ENCODE measurements at places on chromosomes 7 and 10.
A peak's percentile ranks its signal among the peaks of the same experiment; 100 is the strongest.

- DNase-seq, result no peak
Measured at GRCh38 chr7:13800694-13801448, 188.6 kb downstream of the ETV1 start.

DNA sequence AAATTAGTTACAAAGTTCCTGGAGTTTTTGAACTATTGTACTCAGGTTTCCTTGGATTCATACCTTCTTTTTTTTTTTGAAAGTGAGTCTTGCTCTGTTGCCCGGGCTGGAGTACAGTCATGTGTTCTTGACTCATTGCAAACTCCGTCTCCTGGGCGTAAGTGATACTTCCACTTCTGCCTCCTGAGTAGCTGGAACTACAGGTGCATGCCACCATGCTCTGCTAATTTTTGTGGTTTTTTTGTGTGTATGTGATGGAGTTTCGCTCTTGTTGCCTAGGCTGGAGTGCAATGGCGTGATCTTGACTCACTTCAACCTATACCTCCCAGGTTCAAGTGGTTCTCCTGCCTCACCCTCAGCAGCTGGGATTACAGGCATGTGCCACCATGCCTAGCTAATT, 22.3 kb downstream of the MCM10 start:
- peak; percentile 29 for DNase-seq

DNA sequence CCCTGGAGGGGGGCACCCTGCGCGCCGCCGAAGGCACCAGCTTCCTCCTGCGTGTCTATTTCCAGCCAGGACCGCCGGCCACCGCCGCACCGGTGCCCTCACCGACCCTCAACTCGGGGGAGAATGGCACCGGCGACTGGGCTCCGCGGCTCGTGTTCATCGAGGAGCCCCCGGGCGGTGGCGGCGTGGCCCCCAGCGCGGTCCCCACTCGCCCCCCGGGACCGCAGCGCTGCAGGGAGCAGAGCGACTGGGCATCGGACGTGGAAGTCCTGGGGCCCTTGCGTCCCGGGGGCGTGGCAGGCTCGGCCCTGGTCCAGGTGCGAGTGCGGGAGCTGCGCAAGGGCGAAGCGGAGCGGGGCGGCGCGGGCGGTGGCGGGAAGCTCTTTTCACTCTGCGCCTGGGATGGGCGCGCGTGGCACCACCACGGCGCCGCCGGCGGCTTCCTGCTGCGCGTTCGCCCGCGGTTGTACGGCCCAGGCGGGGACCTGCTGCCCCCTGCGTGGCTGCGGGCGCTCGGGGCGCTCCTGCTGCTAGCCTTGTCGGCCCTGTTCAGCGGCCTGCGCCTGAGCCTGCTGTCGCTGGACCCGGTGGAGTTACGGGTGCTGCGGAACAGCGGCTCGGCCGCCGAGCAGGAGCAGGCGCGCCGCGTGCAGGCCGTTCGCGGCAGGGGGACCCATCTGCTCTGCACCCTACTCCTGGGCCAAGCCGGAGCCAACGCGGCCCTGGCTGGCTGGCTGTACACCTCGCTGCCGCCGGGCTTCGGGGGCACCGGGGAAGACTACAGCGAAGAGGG, 594 bp downstream of the CNNM1 start:
- DNase-seq, result no peak

- no peak for DNase-seq
Measured at GRCh38 chr7:48363174-48363573, 191.9 kb downstream of the ABCA13 start.

DNA sequence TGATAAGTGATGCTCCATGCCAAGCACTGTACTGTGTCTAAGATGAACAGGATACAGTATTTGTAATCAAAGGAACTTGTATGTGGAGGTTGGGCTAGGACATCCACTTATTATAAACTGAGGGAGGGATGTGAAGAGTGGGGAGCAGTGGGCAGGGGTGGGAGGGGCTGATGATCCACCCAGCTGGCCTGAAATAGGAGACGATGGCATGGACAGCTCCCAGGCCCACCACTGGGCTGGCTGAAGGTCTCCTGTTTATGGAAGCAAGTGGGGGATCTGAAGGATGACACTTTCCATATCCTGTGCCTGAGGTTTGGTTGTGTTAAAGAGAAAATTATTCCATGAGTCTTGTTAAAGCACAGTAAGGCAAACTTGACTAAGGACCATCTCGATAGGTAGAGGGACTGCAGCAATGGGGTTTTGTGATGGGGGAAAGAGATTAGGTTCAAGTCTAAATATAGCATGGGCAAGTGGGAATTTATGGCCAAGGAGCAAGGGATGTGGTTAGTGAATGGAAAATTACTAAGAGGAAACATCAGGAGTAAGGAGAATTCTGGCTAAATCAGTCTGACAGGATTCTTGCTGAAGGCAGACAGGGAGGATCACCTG, 124.6 kb downstream of the CCNY start:
- DNase-seq, result no peak

GRCh38 chr7:5526100-5526905, 102.7 kb upstream of the TNRC18 start:
- no peak for DNase-seq

DNA sequence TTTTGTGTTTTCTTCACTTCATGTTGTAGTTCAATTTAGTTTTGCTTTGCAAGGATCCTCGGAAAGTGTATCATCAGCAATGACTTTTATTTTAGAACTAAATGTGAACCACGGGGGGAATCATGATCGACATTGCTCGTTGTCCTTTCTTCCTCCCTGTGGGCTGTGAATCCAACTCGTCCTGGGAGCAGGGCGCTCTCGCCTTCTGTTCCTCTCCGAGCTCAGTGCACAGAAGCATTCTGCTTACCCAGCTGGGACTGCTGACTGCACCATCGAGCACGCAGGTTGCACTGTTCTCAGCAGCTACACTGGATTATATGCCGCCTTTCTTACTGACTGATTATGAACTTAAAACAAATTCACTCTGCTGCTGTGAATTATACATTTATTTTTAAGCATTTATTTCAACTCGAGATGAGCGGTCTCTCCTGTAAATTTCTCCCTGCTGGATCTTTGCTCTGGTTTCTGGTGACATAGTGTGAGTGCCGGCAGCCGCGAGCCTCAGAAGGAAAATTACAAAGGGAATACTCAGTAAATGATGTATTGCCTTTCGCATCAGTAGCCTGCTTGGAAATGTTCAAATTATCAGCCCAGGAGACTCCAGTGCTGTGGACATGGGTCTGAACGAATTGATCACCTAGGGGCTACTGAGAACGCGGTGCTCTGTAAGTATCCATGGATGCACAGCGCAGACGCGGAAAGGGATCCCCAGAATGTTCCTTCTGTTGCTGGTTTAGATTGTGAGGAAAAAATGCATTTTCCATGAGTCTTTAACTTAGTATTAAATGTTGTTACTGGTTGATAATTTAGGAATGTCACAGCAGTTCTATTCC, 92.6 kb downstream of the PTPRE start:
- no peak for DNase-seq

DNA sequence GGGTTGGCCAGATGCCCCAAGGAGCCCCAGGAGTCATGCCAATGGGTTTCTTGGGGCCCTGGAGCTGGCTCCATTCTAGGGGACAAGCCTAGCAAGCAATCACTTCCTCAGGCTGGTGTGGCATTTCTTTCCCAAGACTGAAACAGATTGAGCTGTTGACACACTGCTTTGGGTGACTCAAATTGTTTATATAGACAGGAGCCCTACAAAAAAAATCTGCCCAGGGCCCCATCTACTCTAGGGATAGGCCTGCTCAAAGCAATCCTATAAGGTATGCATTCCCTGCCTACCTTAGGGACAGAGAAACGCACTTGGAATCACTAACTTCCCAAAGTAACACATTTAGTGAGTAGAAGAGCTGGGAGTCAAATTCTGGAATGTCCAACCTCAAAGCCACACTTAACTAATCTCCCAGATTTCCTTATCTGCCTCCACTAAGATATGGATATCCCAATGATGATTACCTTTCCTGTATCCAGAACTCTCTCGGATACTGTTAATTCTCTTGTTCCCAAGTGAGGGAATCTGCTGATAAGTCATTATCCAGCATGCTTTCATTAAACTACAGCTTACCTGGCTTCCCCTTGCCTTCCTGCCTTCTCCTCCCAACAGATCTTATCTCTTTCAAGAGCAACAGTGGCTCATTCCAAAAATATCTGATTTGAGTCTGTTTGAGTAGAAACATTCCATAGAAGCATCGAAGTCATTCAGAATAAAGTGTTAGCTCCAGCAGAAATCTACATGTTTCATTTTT, 3.1 kb downstream of the ABLIM1 start:
- no peak for DNase-seq

DNA sequence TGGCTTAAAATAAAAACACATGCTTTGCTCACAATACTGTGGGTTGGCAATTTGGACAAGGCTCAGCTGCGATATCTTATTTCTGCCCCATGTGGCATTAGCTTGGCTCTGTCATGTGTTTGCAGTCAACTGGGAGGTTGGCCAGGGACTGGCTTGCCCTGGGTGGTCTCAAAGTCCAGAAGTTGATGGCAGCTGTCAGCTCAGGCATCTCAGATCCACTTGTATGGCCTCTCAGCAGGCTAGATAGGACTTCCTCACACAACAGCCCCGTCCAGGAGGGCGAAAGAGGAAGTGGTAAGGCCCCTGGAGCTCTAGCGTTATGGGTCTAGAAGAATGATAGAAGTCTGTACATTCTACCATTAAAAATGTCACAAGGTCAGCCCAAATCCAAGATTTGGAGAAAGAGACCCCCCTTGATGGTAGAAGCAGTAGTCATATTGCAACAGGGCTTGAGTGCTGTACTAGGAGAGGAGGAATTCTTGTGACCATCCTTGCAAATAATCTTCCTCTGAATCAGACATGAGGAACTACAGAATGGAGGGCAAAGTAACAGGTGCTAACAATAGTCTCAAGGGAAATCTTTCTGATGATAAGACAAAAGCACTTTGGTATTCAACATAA, 166.2 kb downstream of the FAM107B start:
- no peak for DNase-seq

- no peak for DNase-seq
Measured at GRCh38 chr10:83930-84530, 34.9 kb upstream of the TUBB8 start.

- DNase-seq, result no peak
Measured at GRCh38 chr7:40870108-40870507, 735.3 kb downstream of the SUGCT start.

GRCh38 chr10:98487649-98488048, 40.9 kb upstream of the HPS1 start:
- no peak for DNase-seq

- DNase-seq, result no peak
Measured at GRCh38 chr7:100411101-100411500, 17.4 kb downstream of the ZCWPW1 start.

DNA sequence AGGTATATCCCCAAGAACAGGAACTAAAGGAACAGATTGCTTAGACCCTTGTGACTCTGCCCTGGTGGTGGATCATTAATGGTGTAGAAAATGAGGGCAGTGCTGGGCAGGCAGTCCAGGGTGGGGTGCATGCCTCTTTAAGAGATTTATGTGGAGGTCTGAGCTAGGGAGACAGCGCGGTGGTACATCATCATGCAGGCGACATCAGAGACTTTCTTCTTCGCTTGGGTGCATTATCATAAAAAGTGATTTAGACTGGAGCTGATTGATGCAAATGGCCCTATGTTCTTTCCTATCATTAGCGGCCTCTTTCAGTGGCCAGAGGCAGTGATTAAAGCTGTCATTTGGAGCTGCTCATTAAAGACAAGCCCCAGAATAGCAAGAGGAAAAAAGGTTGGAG, 519.1 kb upstream of the GALNT17 start:
- no peak for DNase-seq

DNA sequence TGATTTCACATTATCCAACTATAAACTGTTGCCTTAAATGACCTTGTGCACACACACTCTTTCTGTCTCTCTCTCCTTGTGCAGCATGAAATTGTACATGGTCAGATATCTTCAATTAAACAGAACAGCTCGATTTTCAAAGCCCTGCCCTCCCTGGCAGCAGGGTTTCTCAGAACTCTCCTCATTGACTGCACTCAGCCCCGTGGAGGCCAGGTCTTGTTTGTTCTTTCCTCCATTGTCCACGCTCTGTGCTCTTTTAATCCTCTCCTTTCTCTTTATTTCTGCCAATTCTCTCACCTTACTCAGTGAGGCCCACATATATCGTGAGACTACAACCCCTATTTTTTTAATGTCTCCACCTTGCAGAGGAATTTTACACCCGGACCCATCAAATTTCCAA, 175.9 kb upstream of the STK17A start:
- DNase-seq, result no peak

DNA sequence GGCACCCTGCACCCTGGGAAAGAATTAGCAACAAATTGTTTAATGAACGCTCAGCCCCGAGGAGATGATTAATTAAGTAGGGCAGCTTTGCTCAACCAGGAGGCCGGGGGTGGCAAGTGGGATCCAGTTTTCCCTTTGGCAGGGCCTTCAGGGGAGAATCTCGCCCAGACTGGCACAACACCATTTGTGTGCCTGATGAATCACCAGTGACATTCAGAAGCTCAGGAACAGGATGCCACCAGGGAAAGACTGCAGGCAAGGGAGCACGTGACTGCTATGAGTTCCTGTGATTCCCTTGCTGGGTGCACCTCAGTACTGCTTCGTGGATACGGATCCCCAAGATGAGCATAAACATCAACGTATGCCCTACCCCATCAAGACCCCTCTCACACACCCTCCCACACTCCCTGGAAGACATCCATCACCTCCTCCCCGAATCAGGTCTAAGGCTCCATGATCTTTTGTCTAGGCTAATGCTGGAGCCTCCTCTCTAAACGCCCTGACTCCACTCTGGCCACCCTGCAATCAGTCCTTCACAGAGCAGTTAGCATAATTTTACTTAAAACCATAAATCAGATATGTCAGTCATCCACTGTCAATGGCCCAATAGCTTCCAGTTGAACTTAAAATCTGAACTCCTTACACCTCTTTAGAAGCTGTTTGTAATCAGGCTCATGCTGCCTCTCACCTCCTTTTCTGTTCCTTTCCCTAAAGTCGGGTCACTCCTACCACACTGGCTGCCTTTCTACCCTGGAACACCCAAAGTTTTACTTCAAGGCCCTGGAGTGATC, 109.2 kb upstream of the AGK start:
- no peak for DNase-seq

- DNase-seq, result no peak
Measured at GRCh38 chr7:27177795-27178320, 3.7 kb upstream of the HOXA10 start.

All from GM12864 (cell line).